ENCODE measurements at places on chromosomes 7 and 10.

DNA sequence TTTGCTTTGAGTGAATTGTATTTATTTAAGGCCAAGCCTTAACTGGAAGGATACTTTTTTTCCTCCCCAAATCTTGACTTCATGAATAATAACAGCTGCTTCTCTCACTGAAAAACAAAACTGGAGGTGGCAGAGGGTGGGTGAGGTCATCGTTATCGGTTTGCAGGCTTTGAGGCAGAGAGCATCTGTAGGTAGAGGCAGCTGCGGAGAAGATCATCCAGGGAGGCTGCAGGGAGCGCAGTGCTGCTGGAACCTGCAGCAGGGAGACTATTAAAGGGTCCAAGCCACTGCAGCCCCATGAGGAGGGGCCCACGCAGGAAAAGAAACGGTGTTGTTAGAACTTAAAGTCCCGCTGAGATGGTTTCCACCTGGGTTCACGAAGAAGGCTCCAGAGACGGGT lies 112.1 kb upstream of the SDK1 start:
- no peak for DNase-seq

- no peak for DNase-seq
These were observed 66.1 kb downstream of the GRID1 start for GRCh38 chr10:86300399-86300925.

DNA sequence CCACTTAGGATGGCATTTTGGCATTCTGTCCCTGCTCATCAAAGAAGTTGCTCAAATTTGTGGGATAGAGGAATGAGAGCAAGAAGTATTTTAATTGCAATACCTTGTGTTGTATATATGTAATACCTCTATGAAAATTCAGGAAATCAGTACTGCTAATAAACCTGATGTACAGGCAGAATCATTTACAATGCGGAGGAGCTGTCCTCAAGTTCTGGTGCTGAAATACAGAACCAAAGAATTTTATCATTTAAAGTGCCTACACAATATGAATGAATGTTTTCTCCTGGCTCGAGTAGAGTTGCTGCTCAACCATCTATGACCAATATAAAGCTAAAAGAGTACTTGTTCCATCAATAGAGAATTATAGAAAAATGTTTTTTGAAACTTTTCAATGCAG lies 305.8 kb downstream of the PLXNA4 start:
- DNase-seq = no peak

- DNase-seq = no peak
These were observed 133.7 kb upstream of the CDK1 start for GRCh38 chr10:60644436-60645130.

All from activated gamma-delta T cell treated with Interleukin-2 at 50 U/mL for 16 hours (primary cell).